Endothelial cell of umbilical vein (primary cell): ENCODE measurements at places on chromosomes 1 and 21. TPM values are rescaled to one million over a fixed set of nuclear protein-coding genes. Genes with fewer than 3 reads are reported as not detected.

GUCA2B gene
- not detected in 2 replicates for total RNA-seq

ERICH3 gene
- total RNA-seq: not detected in 2 replicates

HSD3B2 gene
- not detected in 2 replicates for total RNA-seq

NIPAL3 gene
- total RNA-seq: 14.8 and 16.0 TPM in 2 replicates

GBP1 gene
- total RNA-seq: 17.8 and 28.0 TPM in 2 replicates
